Activated CD8-positive, alpha-beta memory T cell treated with anti-CD3 and anti-CD28 coated beads for 36 hours (primary cell): ENCODE measurements at places on chromosomes 5 and 9. TPM values are rescaled to one million over a fixed set of nuclear protein-coding genes. Genes with fewer than 3 reads are reported as not detected.

CCL21 gene
- total RNA-seq: not detected

DBH gene
- total RNA-seq: not detected

SUSD3 gene
- total RNA-seq: 15.7 TPM

CERCAM gene
- 2.2 TPM for total RNA-seq

PCDHB4 gene
- not detected for total RNA-seq

SLC36A3 gene
- not detected for total RNA-seq

PTGS1 gene
- total RNA-seq: not detected

MGAT4B gene
- total RNA-seq: 94.7 TPM

GADD45G gene
- 3.2 TPM for total RNA-seq

KIAA0825 gene
- total RNA-seq: 1.3 TPM

REEP2 gene
- 6.2 TPM for total RNA-seq
